Central memory CD4-positive, alpha-beta T cell (primary cell): ENCODE measurements at places on chromosomes 5 and 9.

GRCh38 chr9:105608721-105609598 lies 51.0 kb downstream of the FKTN start:
- peak; percentile 13 for DNase-seq

DNA sequence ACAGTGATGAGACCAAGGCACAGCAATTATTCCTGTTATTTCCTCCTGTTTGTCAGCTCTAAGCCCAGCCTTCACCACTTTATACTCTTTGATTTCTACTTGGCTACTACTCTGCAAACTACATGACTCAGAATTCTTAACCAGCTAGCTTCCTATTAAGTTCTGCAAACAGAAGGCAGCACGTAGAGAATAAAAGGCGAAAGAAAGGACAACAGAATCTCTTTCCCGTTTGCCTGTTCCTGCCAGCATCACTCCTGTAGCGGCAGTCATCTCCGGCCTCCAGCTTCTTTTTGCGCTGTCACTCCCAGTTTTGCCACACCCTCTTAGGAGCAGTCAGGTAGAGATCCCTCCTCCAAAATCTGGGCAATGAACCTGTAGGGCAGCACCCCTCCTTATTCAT lies 29.9 kb downstream of the DPYSL3 start:
- DNase-seq: no peak

GRCh38 chr9:107142430-107142829 lies 140.6 kb upstream of the RAD23B start:
- DNase-seq: no peak

- no peak for DNase-seq
Observed at GRCh38 chr5:64973215-64973614, 204.5 kb downstream of the CWC27 start.

DNA sequence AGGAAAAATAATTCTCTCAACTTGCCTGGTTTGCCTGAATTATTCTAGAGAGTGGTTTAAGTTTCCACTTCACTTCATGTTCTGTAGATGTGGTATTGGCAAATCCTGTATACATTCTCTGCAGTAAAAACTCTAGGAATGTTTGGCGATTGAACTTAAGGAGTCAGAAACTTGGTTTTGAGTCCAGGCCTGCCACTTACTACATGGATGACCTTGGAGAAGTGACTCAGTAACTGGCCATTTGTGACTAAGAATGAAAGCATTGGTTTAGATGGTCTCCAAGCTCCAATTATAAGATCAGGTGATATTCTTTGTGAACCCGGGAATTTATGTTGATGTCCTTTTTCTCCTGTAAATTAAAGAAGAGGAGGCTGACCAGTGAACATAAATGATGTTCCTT lies 233.8 kb downstream of the GAS1 start:
- no peak for DNase-seq

GRCh38 chr5:10760096-10760920 lies 726 bp downstream of the DAP start:
- no peak for DNase-seq

DNA sequence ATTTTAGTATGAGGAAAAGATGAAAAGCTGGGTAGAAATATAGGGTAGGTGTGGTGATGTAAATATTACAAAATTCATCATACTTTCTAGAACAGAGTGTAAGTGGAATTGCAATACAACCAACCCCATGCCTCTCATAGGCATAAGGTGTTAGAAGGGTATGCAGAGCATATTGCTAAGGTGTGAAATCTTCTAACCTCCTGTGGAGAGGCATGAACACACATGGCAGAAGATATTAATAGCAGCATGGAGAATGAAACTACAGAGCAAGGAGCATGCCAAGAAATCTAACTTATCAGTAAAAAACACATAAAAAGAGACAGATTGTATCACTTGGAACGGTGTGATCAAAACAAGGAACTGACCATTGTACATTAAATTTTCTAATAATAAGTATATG lies 441.5 kb downstream of the CDH18 start:
- no peak for DNase-seq

GRCh38 chr9:14346231-14346791 lies 32.4 kb upstream of the NFIB start:
- no peak for DNase-seq

GRCh38 chr5:131952301-131952857 lies 6.9 kb upstream of the MEIKIN start:
- no peak for DNase-seq

DNA sequence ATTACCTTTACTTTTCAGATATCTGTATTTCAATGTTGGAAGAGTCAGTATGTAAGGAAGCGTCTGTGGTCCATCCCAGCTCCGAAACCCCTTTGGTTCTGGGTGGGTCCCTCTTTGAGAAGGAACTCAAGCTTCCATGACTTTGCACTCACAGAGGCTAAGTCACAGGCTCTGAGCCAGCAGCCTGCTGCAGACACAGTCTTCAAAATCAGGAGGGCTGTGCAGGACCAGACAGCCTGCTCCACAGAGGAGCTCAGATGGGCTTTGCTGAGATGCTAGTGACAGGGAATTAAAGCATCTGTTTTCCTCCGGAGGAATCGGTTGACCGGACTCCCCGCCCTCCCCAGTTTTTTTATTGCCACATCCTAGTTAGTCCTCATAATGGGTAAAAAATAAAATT lies 126.4 kb upstream of the ICE1 start:
- DNase-seq: no peak

- DNase-seq: no peak
Observed at GRCh38 chr9:135906291-135907005, 898 bp downstream of the CAMSAP1 start.

DNA sequence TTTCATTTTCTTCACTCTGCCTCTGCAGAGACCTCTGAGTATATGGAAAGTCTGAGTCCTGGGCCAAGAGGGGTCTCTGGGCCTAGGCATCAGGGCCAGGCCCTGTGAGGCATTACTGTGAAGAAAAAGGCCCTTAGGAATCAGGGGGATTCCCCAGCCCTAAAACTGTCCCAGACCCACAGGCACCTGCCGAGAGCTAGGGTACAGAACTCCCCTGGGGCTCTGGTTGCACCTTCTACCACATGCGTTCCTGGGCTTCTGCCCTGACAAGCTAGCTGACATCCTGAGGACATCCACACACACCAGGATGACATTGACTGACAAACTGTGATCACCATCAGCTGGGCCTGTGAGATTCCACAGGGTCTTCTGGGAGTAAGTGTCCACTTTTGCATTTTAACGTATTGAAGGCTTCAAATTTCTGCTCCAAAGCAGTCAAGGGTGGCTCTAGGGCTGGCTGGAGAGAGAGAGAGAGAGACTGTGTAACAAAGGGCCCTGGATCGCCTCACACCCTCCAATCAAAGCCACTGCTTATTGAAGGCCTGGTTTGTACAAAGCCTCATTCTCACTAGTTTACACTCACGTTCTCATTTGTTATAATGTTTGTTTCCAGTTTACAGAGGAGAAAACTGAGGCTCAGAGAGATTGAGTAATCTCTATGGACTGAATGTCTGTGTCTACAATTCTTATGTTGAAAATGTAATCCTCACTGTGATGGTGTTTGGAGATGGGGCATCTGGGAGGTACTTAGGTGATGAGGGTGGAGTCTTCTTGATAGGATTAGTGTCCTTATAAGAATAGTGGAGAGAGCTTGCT lies 45.1 kb downstream of the TGFBI start:
- no peak for DNase-seq

DNA sequence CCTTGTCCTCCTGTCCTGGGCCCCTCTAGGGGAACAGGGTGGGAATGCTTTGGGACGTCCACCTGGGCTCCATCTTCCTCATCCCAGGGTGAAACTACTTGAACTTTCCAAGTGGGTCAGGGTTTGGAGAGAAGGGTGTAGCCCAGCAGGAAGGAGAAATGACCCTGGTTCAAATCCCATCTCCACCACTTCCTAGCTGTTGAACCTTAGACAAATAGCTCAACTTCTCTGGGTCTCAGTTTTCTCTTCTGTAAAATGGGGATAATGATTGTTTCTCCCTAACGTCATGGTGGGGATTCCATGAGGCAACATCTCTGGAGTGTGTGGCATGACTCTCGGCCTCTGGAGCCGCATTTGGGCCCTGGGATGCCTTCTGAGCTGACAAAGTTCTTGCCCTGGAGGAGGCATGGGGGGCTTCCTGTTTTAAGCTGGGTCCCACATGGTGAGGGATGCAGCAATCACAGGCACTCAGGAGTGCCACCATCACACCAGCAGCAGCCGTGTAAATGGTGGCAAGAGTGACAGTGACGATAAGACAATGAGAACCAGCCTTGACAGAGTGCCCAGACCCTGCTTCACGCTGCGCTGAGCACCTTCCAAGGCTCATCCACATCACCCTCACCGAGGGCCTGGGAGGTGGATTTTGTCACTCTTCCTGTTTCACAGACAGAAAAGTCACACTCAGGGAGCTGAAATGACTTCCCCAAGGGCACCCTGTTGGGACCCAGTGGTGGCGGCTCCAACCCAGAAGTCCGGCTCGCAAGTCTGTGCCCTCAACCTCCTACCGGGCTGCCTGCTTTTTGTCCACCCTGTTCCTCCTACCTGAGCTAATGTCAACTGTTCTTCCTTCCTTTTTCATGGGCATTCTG lies 69.5 kb upstream of the IER5L start:
- DNase-seq: no peak
